Vagina (tissue), 2 donors: ENCODE measurements at places on chromosomes 7 and 10. TPM values are rescaled to one million over a fixed set of nuclear protein-coding genes. Genes with fewer than 3 reads are reported as not detected.

Gene HOXA6
- total RNA-seq, result 1.7 TPM

Gene TNS3
- total RNA-seq, result 36.8 TPM

Gene OR2A12
- total RNA-seq, result not detected

DNA sequence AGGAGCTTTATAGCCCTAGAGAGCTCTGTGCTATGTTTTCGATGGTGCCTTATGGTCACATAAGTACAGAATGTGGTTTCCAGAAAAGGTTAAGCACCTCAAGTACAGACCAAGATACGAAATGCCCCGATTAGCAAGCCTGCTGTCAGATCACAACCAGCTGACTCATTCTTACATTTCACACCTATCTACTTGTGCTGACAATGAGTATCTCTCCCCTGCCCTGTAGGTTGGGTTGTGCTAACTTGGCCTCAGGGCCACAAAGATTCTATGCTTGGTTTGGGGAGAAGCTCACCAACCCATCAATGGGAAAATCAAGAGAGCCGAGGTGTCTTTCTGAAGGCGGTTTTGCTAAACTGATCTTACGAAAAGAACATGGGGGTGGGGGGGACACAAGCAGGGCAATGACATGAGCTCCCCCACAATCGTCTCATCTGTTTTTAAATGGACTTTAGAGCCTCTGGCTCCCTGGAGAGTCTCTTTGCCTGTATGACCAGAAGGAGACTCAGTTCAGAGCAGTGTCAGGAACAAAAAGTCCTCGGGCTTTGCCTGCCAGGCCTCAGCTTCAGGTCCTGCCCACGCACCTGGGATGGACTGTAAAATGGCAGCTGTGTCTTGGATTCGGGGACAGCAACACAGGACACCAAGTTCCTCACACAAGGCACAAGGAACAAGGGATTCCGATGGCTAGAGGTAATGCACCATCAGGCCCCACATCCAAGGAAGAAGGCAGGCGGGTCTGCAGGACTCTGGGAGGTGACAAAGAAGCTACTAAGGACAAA is 55.1 kb downstream of the FAM53B start:
- no peak for DNase-seq

- no peak for DNase-seq
Observed at GRCh38 chr10:120610791-120611190, 153.8 kb downstream of the PLPP4 start.

Gene PSD
- total RNA-seq, result 6.4 TPM

Gene PHYHIPL
- total RNA-seq, result 2.0 TPM
